CD8-positive, alpha-beta T cell (primary cell): ENCODE measurements at places on chromosomes 7 and 10.
A peak's percentile ranks its signal among the peaks of the same experiment; 100 is the strongest.

GRCh38 chr10:7950981-7951847 is 103.3 kb upstream of the GATA3 start:
- DNase-seq, result no peak

- no peak for DNase-seq
Measured at GRCh38 chr7:141652691-141653090, 49.3 kb downstream of the DENND11 start.

GRCh38 chr7:22417349-22417748 is 60.4 kb upstream of the RAPGEF5 start:
- DNase-seq, result no peak

DNA sequence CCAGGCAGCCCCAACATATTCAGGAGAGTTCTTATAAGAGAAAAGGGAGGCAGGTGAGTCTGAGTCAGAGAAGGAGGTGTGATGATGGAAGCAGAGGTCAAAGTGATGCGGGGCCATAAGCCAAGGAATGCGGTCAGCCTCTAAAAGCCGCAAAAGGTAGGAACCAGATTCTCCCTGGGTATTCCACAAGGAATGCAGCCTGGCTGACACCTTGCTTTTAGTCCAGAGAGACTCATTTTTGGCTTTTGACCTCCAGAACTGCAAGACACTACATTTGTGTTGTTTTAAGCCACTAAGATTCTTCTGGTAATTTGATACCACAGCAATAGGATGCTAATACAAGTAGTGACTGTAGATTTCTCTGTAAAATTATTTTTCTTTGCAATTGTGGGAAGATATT is 151.5 kb upstream of the EEPD1 start:
- DNase-seq, result no peak

DNA sequence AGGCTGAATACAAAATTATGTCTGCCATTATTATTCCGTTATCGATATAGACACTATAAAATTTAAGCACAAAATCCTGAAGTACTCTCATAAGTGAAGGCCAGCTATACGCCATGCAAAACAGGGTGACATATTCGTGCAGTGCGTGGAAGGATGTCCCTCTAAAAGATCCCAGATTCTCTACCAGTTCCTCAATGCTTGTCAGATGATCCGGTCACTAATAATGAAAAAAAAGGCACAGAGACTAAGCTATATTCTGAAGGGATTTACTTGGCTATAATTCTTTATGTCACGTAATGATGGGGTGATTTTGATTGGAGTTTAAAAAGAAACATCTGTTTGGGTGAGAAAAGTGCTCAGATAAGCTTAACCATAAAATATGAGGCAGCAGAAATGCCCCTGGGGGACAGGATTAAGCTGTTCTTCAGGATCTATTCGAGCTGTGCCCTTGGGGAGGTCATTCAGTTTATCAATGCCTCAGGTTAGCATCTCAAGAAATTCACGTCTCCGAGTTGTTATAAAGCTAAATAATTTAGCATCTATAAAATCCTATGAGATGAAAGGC is 229.7 kb upstream of the PITRM1 start:
- no peak for DNase-seq

GRCh38 chr7:4836206-4836661 is 25.6 kb downstream of the PAPOLB start:
- DNase-seq, result no peak

DNA sequence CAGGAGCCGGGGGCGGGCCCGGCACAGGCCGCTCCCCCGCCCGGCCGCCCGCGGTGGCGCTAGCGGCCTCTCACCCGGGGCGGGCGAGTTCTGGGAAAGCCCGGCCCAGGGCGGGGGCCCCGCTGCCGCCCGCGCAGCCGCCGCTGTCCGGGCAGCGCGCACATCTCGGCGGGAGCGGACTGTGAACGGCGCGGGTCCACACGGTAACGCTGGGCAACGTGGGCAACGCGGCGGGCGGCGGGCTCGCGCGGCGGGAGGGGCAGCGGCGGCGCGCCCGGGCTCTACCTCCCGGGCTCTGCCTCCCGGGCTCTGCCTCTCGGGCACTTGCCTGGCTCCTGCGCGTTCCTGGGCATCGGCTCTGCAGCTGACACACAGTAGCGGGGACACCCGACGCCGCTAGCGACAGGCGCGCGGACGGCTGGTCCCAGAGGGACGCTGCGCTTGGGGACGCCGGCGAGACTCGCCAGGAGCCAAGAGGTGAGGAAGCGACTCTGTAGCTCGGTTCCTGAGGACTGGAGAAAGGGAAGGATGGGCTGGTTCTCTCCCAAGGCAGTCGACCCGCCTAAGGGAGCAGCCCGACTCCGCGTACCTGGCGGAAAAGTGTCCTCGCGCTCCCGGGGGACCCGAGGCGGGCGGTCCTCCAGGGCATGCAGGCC is at the start of gene PLCE1:
Gene PLCE1, plus strand, starts transcription at position 150 of the 656 bp plus-strand sequence. CDS start 37,116 bp downstream, outside the sequence.
- DNase-seq, result no peak

GRCh38 chr10:124520558-124521428 is 59.2 kb downstream of the LHPP start:
- no peak for DNase-seq

- DNase-seq, result peak; percentile 6
Measured at GRCh38 chr7:35536396-35536826, 158.5 kb downstream of the HERPUD2 start.

DNA sequence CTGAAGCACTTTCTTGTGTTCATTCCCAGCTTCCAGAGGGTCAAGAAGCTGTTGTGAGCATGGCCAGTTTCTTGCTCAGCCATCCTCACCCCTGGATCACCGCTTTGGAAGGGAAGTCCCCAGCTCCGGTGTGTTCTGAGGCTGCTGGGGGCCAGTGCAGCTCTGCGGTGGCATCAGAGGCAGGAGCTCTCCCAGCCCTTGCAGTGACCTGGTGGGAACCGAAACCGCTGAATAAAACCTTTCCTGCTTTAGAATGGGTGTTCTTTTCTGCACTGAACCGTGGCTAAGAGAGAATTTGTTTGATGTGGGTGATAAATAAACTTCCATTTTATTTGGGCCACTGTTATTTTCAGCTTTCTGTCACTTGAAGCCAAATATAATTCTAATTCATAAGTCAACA is 450.9 kb upstream of the VSTM2A start:
- no peak for DNase-seq

- DNase-seq, result no peak
Measured at GRCh38 chr7:20577441-20578071, 37.9 kb upstream of the ABCB5 start.

- no peak for DNase-seq
Measured at GRCh38 chr7:149440222-149440621, 20.6 kb downstream of the ZNF777 start.

DNA sequence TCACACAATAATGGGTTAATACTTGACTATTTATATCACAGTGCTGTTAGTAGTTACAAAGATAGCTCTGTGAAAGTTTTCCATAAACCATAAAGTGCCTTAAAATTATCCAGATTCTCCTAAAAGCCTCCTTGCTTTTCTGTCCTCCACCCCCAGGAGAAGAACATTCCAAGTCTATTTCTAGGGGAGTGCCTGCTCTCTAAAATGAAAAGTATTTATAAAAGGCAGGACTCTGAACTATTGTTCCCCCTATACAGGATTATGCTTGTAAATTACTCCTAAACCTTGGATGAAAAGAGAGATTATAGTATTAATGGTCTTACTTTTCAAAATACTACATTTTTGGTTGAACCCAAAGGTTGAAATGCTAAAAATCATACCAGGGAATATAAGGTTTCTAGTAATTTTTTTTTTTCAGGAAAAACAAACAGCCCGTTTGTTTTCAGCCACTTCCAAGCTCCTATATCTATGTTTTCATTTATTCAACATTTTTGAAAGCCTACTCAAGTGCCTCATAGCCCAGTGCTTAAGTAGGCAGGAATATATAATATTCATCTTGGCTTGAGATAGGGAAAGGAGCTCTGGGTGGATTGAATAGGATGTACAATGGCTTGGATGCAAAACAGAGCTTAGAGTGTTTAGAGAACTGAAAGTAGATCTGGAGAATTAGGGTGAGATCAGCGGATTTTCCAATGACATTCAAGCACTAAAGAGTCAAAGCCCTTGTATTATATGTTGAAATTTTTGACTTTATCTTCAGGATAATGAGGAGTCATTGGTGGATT is 320.7 kb downstream of the GPR37 start:
- no peak for DNase-seq

DNA sequence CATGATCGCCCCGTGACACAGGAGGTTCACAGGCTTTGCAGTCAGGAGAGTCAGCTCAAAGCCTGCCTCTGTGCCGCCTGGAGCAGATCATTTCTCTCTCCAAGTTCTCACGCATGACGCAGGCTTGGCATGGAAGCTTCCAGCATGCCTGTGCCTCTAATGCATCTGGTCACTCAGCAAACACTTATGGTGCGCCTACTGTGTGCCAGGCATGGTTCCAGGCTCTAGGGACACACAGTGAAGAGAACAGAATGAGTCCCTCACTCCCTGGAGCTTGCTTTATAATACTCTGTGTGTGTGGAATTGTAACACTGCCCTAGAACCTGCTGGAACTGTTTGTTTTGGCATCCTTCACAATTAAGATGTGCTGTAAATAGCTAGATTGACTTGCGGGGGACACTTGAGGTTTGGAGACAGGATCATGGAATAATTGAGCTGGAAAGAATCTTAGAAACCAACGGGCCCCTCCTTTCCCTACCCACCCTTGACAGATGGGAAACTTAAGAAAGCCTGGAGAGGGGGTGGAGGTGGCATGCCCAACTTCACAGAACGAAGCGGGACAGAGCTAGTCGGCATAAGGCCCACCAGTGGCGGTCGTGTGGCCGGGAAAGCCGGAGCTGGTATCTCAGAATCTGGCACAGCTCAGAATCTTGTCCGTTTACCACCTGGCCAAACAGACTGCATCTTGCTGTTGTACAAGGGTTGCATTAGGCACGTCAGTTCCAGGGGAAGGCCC is 4.6 kb upstream of the MYH16 start:
- no peak for DNase-seq

DNA sequence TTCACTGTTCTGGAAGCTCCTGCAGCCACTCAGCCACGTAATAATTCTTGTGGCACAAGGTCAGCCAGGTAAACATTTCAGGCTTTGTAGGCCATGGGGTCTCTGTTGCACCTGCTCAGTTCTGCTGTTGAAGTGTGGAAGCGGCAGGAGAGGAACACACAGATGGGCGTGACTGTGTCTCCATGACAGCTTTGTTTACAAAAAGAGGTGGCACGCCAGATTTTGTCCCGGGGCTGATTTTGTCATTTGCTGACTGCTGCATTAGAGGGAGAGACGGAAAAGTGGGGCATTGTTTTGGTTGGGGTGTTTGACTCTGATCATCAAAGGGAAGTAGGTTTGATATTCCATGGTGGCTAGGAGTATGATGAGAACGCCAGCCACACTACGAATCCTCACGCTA is 103.1 kb downstream of the PRKAG2 start:
- DNase-seq, result no peak

- no peak for DNase-seq
Measured at GRCh38 chr7:25830215-25830614, 321.8 kb upstream of the NFE2L3 start.

GRCh38 chr10:62707810-62708209 is 96.7 kb upstream of the ADO start:
- DNase-seq, result no peak

GRCh38 chr10:35194906-35195305 is 68.3 kb downstream of the CREM start:
- peak; percentile 93 for DNase-seq

- peak; percentile 34 for DNase-seq
Measured at GRCh38 chr7:77687747-77688144, 8.5 kb upstream of the RSBN1L start.

- no peak for DNase-seq
Measured at GRCh38 chr10:123655751-123656150, 10.4 kb upstream of the GPR26 start.

GRCh38 chr7:18354108-18355085 is 141.2 kb upstream of the HDAC9 start:
- DNase-seq, result no peak

GRCh38 chr10:117178190-117178589 is 19.1 kb upstream of the KCNK18 start:
- no peak for DNase-seq

GRCh38 chr7:27235387-27236311 is 7.0 kb upstream of the EVX1 start:
- no peak for DNase-seq

GRCh38 chr7:155681663-155682062 is 37.2 kb downstream of the RBM33 start:
- no peak for DNase-seq

DNA sequence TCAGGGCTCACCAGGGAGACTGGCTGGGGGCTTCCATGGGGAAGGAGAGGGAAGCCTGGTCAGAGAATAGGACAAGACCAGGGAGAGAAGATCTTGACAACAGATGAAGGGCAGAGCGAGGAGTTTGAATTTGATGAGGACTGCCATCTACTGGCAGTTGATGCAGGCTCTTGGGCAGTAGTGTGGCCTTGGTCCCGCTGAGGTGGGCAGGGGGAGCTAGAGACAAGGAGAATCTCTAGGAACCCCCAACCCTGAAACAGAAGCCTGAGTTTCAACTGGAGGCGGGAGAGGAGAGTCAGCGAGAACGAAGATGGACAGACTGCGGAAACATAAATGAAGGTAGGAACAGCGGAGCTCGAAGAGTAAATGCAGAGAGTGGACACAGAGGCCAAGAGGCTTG is 81.0 kb downstream of the PPP1R3C start:
- DNase-seq, result peak; percentile 5

- DNase-seq, result no peak
Measured at GRCh38 chr7:107644309-107644974, 16.2 kb upstream of the SLC26A4 start.

DNA sequence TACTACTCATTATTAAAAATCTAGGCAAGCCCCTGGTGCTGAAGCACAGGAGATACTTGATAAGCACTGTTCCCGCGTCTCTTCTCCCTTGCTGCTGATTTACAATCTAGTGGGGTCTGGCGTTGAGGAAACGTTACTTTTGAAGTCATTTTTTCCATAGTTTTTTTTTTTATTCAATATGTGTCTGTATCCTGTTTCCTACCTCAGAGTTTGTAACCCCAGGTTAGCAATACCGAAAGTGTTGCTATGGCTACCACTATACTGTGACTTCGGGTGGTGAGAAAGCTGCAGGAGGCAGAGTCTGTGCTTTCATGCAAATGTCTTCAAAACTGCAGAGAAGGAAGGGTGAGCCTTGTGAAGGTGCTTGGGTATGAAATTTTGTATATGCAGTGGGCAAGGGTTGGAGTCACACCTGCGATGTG is 458.8 kb upstream of the GHITM start:
- no peak for DNase-seq

GRCh38 chr7:124088590-124088989 is 55.7 kb upstream of the TMEM229A start:
- no peak for DNase-seq
